Activated CD8-positive, alpha-beta memory T cell treated with anti-CD3 and anti-CD28 coated beads for 4 hours (primary cell): ENCODE measurements at places on chromosomes 3 and 15.

DNA sequence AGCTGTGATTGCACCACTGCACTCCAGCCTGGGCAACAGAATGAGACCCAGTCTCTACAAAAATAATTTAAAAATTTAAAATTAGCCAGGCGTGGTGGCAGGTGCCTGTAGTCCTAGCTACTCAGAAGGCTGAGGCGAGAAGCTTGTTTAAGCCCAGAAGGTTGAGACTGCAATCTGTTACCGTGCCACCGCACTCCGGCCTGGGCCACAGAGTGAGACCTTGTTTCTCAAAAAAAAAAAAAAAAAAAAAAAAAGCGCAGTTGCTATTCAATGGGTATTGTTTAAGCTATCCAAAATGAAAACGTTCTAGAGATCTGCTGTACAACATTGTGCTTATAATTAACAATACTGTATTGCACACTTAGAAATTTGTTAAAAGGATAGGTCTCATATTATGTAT lies 24.0 kb downstream of the ZNF148 start:
- no peak for DNase-seq

GRCh38 chr15:99976811-99977271 lies 243.6 kb upstream of the LYSMD4 start:
- no peak for DNase-seq

DNA sequence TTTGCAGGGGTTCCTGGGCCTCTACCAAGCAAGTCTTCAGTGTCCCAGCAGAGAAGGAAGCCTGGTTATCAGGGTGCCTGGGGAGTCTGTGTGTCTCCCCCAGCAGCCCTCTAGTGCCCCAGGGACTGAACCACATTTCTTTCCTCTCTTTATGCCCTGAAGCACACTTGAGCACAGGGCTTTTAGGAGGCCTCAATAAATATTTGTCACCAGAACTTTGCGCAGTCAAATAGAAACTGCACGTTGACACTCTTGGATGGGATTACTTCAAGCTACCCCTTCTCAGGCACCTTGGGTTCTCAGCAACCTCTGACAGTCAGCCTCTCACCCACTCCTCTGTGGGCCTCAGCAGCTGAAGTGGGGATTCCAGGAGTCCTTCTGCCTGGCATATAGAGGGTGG lies 226.6 kb upstream of the HES1 start:
- no peak for DNase-seq

GRCh38 chr15:73983211-73983727 lies 8.8 kb downstream of the STOML1 start:
- DNase-seq: no peak

- no peak for DNase-seq
These were observed 484.6 kb downstream of the ROBO2 start for GRCh38 chr3:77524463-77524862.

- no peak for DNase-seq
These were observed 894.9 kb downstream of the DIPK2A start for GRCh38 chr3:144866476-144866875.

DNA sequence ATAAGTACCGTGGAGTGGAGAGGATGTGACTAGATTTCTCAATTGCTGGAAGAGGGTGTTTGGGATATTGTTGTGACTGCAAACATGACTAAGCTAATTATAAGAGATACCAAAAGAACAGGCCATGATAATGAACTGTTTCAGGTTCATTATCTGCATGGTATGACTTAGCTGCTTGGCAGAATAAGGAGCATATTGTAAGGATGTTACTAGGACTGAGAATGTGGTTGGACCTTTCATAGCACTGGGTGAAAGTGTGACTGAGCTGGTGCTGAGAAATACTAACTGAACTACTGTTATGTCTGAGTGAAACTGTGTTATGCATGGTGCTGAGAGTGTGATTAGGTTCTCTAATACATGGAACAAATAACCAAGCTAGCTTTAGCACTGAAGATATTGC lies 11.0 kb downstream of the SCN10A start:
- DNase-seq: no peak

- no peak for DNase-seq
These were observed 28.3 kb downstream of the MTHFS start for GRCh38 chr15:79868554-79868953.

DNA sequence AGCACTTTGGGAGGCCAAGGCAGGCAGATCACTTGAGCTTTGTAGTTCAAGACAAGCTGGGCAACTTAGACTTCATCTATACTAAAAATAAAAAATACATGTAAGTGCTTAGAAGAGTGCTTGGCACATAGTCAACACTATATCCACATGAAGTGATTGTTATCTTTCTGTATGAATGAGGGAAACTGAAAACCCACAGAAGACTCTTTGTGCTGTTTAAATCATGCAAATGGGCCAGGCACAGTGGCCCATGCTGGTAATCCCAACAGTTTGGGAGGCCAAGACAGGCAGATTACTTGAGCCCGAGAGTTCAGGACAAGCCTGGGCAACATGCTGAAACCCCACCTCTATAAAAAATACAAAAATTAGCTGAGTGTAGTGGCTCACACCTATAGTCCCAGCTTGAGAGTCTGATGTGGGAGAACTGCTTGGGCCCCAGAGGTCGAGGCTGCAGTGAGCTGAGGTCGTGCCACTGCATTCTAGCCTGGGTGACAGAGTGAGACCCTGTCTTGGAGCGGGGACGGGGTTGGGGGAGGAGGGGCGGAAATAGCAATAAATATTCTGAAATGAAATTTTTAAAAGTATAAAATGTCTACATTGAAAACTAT lies 129.7 kb downstream of the NR2E3 start:
- DNase-seq: no peak

GRCh38 chr3:11170052-11170770 lies 15.9 kb downstream of the HRH1 start:
- no peak for DNase-seq

DNA sequence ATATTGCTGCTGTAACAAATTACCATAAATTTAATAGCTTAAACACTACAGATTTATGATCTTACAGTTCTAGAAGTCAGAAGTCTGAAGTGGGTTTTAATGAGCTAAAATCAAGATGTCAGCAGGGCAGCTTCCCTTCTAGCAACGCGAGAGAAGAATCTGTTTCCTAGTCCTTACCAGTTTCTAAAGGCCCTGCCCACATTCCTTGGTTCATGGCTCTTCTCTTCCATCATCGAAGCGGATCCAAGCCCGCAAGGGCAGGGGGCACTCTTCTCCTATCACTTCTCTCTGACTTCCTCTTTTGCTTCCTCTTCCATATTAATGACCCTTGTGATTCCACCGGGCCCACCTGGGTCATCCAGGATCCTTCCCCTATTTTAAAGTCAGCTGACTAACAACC lies 16.1 kb downstream of the MINDY4B start:
- no peak for DNase-seq

GRCh38 chr3:27467545-27467944 lies 16.6 kb downstream of the SLC4A7 start:
- DNase-seq: no peak

- DNase-seq: no peak
These were observed 333.5 kb upstream of the SEMA6D start for GRCh38 chr15:47383801-47384200.

DNA sequence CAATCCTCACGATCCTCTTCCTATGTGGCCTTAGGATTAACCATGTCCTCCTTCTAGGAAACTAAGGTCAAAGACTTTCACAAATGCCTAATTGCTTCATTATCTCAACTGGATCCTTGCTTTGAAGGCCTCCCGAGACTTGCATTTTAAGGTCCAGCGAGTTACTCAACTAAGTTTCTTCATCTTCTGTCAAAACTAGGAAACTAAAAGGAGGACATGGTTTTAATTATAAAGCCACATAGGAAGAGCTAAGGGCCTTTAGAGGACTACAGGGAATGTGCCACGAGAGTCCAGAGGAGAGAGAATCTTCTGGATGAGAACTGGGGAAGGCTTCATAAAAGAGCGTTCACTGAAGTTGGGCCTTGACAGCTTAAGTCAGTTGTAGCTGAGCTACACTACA lies 87.8 kb upstream of the LPP start:
- no peak for DNase-seq

GRCh38 chr3:100766069-100766468 lies 56.8 kb downstream of the TFG start:
- DNase-seq: no peak

DNA sequence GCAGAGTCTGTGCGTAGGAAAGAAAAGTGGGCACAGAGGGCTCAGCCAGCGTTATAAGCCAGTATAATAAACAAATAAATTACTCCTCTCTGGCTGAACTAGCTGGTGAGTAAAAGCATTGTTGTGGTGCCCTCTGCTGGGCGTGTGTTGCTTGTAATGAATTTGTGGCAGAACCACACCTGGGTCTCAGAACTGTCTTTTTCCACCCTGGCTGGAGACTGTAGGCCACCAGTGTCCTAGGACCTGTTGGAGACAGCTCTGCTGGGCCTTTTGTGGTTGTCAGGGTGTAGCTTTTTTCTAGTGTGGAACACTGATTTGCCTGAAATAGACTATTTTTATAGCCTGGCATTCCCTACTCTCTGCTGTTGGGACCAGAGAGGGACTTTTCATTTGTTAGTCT lies 130.5 kb upstream of the EIF1B start:
- no peak for DNase-seq

DNA sequence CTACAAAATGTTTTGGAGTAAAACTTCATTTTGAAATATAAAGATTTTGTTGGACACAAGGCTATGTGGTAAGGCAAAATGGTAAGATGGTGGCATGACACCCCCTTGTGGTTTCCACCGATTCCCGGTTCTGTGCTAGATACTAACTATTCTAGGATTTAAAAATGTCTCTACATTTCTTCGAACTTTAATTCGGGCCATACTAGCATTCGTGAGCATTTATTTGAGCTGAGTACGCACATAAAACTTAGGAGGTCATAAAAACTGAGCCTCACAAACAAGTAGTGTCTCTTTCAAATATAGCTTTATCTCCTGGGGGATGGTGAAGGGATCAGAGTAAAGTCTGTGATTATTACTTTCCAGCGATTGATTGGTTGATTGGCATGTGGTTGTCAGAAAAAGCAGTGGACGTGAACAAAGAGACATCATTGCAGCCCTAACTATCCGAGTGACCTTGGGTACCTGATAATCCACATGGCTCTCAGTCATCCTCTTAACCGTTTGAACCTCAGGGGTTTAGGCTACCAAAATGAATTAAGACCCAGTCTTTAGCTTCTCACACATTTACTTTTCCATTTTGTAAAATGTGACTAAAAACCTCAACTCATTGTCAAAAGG lies 1.1 kb upstream of the ZNF639 start:
- DNase-seq: no peak

GRCh38 chr3:167662919-167663400 lies 9.2 kb upstream of the WDR49 start:
- DNase-seq: no peak

GRCh38 chr15:70269991-70270751 lies 172.5 kb upstream of the TLE3 start:
- no peak for DNase-seq

GRCh38 chr15:66149871-66150270 lies 103.7 kb downstream of the MEGF11 start:
- no peak for DNase-seq

DNA sequence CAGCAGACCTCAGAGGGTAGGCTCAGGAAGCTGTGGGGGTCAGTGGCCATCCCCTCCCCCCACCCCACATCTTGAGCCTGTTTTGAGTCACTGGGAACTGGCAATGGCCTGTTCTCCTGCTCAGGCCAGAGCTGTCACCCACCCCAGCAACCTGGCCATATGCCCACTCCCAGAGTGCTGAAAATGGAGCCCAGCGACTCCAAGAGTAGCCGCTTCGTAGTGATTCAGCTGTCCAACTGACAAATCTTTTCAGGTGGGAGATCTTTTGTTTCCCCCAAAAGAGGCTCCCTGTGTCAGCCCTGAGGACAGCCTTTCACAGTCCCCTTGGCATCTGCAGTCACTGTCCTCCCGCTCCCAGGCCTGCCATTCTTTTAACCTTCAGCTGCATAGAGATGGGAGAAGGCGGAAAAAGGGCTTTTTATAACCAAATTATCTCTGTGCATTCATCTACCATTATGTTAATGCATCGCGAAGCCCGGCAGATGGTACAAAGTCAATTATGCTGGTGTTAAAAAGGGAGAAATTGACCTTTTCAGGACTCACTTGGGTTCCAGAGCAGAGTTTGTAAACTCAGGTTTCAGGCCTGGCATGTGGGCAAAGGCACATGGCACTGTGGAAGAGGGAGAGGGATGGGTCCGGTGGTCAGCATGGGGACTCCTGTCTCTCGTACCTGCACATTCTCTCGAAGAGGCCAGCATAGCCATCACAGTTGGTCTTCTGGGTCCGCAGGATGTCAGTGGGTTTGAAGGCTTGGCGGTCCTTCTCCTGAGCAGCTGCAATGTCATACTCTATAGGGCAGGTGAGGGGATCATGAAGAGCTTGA lies 32.1 kb downstream of the KY start:
- DNase-seq: no peak

GRCh38 chr3:25713341-25713985 lies 48.8 kb upstream of the TOP2B start:
- no peak for DNase-seq

DNA sequence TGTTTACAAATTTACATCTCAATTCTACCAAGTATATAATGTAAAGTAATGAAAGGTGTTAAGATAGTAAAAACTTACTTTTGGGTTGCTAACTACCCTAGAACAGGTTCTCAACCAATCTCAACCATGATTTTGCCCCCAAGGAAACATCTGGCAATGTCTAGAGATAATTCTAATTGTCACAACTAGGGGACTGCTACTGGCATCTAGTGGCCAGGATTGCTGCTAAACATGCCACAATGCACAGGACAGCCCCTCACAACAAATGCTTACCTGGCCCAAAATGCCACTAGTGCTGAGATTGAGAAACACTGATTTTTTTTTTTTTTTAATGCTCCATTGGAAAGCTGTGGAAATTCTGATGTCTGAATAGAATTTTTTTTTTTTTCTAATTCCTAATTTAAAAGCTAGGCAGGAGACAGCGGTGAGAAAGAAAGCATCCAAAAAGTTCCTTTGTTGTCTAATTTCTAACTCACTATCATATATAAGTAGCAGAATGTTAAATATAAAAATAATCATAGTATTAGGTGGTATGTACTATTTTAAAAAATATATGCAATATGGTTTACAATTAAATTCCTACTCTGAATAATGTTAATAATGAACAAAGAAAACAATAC lies 81.5 kb downstream of the TJP1 start:
- DNase-seq: no peak

DNA sequence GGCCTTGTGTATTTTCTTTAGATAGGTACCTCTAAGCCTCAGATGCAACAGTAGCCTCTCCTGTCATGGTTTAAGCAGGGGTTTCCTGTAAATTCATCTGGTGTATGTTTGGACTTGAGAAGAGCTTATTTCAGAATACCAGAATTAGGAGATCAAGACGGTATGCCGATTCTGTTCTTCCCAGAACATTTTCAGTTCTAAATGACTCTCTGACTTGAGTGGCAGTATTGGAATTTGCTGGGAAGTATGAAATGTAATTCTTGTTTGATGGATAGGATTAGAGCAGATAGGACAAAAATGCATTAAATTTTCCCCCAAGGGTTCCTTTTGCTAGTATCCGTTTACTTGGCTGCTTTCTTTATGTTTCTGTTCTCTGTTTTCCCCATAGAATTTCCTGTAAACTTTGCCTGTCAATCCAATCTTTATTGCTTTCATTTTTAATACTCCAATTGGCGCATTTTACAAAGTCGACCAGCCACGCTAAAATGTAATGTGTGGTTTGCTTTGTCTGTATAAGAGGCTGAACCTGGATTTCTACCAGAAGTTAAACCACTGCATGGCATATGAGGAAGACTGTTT lies 612.2 kb downstream of the RBMS3 start:
- DNase-seq: no peak
